ENCODE measurements at places on chromosomes 6 and 20. TPM values are rescaled to one million over a fixed set of nuclear protein-coding genes. Genes with fewer than 3 reads are reported as not detected.

The SPDEF gene
- total RNA-seq: not detected

The STX11 gene
- total RNA-seq: 5.2 TPM

The ID4 gene
- 0.36 TPM for total RNA-seq

The FOXF2 gene
- total RNA-seq: 2.2 TPM

The PBOV1 gene
- not detected for total RNA-seq

The RBPJL gene
- total RNA-seq: not detected

The HLA-DRB1 gene
- total RNA-seq: 25.2 TPM

The TFAP2A gene
- total RNA-seq: not detected

The HLA-DRB5 gene
- 0.80 TPM for total RNA-seq

The SLC32A1 gene
- not detected for total RNA-seq

The AKAP12 gene
- 6.4 TPM for total RNA-seq

The IFT52 gene
- 2.6 TPM for total RNA-seq

All from gastrocnemius medialis (tissue), 4 donors.